ENCODE measurements at places on chromosomes 1 and 21.

- DNase-seq: no peak
Measured at GRCh38 chr1:57615956-57616355, 192.1 kb upstream of the DAB1 start.

GRCh38 chr1:198892065-198892464 is 253.2 kb downstream of the PTPRC start:
- DNase-seq: no peak

GRCh38 chr1:5617179-5617520 is 375.1 kb downstream of the NPHP4 start:
- DNase-seq: no peak

- DNase-seq: no peak
Measured at GRCh38 chr1:53819387-53819786, 18.7 kb downstream of the NDC1 start.

- no peak for DNase-seq
Measured at GRCh38 chr21:45420061-45421041, 15.4 kb downstream of the COL18A1 start.

All from B cell (primary cell).